CD4-positive, alpha-beta T cell (primary cell): ENCODE measurements at places on chromosomes 4 and X.

DNA sequence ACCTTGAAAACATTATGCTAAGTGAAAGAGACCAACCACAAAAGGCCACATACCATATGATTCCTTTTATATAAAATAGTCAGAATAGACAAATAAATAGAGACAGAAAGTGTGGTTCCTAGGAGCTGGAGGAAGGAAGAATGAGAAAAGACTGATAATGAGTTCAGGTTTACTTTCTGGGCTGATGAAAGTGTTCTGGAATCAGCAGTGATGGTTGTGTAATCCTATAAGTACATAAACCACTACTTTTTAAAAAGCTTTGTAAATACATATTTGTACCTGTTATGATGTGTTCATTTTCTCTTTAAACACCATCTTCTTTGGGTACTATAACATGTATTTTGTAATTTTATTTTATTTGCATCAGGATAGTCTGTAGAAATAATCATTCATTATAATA lies 20.6 kb downstream of the PIR start:
- DNase-seq = no peak

GRCh38 chr4:25938787-25939186 lies 24.8 kb downstream of the SMIM20 start:
- DNase-seq = no peak

GRCh38 chr4:112748352-112748878 lies 111.5 kb downstream of the LARP7 start:
- DNase-seq = no peak

- DNase-seq = no peak
Measured at GRCh38 chrX:148593146-148593545, 92.7 kb downstream of the AFF2 start.

GRCh38 chrX:115392871-115393270 lies 103.4 kb downstream of the LUZP4 start:
- DNase-seq = no peak

DNA sequence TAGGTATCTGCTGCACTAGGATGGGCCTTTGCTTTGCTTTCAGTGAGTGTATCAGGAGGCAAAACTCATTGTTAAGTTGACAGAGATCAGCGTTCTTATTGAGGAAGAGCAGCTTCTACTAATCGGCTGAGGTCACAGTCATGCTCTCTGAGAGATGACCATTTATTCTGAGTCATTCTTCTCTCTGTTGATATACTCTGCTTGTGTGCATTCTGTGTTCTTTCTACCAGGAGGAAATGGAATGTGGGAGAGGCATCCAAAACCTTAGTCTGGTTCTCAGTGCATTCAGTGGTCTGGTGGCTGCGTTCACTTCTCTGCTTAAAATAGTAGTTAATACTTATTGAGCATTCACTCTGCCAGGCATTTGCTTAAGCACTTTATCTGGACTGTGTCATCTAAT lies 66.2 kb downstream of the RRAGB start:
- DNase-seq = no peak

GRCh38 chr4:153366486-153366885 lies 22.0 kb downstream of the MND1 start:
- DNase-seq = no peak

DNA sequence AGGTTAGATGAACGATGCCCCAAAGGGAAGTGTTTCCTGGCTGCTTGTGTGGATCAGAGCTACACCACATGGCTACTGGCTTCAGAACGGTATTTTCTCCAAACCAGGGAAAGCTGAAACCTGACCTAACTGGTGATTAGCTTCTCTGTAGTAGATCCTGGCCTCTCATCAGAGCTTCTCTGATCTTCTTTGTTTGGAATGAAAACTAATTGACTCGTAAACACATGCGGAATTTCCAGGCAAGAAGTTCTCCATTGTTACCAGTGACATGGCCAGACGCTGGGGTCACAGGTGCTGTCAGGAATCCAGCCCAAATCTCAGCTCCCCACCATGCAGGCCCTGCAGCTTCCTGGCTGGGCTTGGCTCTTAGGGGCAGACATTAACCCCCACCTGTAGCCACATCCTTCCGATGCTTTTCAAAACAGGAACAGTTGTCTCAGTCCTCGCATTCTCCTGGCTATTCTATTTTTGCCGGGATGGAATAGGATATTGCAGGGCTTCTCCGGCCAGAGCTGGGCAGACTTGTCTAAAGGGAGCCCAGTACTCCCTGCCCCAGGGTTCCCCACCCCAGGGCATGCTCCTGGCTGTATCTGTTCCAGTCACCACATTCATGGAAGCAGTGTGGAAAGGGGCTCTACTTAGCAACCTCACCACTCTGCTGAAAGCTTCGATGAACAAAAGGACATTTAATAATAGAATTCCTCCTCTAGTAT lies 305.4 kb upstream of the F9 start:
- no peak for DNase-seq

DNA sequence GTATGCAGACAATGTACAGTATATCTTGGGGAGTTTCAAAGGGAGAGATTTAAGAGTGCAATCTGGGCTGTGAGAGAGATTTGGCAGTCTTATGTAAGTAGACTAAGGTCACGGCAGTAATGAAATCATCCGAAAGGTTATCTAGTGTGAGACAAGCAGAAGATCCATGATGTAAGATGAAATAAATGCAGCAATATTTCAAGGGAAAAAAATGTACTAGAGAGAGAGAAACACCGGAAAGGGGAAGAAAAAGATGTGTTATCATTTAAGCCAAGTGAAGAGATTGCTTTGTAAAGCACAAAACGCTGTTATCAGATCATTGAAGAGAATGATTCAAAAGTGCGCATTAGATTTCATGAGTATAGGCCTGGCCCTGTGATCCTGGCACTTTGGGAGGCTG lies 88.4 kb upstream of the GUCY1A1 start:
- DNase-seq = no peak

DNA sequence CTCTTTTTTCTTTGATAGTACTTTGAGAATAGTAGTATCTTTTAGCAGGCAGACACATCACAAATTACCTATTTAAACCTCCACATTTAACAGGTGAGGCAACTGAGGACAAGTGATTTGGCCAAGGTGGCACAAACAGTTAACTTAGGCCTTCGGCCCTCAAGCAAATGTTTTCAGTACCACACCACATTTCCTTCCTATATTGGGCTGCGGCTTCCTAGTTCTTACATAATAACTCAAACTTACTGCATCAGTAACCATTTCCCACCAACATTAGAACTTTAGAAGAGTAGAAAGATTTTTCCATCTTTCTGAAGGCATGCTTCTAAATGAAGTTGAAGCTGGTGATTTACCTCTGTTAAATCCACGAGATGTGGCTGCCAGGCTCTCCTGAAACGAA lies 63.2 kb upstream of the SLC4A4 start:
- no peak for DNase-seq

- no peak for DNase-seq
Measured at GRCh38 chrX:112997991-112998390, 157.4 kb upstream of the AMOT start.

DNA sequence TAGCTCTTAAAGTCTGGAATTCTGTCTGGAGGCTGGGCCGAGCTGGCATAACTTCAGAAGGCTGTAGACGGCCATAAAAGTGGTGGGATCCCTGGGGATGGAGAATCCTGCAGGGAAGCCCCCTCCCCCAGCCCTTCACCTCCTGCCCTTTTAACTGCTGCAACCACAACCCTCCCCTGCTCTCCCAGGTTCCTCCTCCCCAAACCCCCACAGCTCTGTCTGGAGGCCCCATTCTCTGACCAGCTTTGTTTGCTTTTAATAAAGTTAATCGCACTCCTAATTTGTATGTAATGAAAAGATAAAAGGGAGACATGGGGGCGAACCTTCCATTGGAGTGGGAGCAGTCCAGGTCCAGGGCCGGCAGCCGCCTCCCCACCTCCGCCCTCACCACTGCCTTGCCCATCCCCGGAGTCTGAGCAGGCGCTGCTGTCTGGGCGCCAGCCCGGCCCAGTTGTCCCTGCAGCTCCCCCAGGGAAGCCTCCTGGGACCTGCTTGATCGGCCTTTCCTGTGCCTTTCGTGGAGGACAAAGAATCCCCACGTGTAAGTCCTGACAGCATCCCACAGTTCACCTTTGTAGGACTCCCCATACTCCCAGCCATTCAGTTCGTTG lies 84.3 kb downstream of the PJA1 start:
- no peak for DNase-seq

- no peak for DNase-seq
Measured at GRCh38 chrX:21955403-21956189, 15.1 kb downstream of the SMS start.

DNA sequence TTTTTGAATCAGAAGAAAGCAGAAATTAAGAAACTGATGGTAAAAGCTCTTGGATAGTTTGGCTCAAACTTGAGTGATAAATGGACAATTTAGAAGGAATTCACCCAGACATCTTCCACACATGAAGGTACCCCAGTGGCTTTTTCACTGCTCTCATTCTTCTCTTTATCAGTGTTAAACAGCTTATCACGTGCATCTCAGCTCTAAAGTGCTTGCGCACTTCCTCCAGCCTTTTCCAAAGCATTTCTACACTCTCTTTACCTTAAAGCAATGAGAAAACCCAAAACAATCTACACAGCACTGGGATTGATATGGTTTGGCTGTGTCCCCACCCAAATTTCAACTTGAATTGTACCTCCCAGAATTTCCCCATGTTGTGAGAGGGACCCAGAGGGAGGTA lies 509.1 kb upstream of the FAT1 start:
- no peak for DNase-seq

DNA sequence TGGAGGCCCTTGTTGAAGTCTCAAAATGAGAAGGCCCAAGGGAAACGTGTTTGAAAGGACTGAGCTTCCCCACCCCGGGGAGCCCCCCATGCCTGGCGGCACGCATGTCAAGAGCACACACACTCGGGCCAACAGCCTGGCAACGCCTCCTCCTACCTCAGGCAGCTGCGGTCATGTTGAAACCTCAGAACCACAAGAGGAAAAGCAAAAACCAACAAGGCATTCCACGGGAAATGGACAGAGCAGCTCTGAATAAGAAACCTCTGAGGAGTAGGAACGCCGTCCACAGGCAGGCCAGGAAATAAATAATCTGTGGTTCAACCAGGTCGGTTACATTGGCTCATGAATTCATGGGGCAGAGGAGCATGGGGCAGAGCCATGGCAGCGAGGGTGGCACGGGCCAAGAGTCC lies 95.7 kb upstream of the AFAP1 start:
- DNase-seq = no peak
